ENCODE measurements at places on chromosomes 2 and 18.

GRCh38 chr18:63890950-63891304 is 3.4 kb downstream of the SERPINB2 start:
- no peak for DNase-seq

GRCh38 chr18:47120428-47120827 is 29.9 kb downstream of the HDHD2 start:
- no peak for DNase-seq

DNA sequence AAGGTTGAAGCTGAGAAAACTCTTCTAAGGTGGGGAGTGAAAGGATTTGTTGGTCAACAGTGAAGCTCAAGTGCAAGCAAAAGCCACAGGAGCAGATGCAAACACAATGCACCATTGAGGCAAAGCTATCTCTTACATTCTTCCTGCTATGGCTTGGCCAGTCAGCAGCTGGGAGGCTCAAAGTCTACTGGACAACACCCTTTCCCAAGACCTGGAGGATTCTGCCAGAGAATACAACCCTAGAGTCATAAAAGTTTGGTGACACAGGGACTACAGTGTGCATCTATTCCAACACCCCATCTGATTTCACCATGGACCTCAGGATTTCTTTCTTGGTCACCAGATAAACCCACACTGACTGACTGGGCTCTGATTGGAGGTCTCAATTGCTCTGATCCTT is 342.0 kb downstream of the HRH4 start:
- DNase-seq, result no peak

- no peak for DNase-seq
Measured at GRCh38 chr2:79200762-79201161, 41.2 kb upstream of the REG3A start.

DNA sequence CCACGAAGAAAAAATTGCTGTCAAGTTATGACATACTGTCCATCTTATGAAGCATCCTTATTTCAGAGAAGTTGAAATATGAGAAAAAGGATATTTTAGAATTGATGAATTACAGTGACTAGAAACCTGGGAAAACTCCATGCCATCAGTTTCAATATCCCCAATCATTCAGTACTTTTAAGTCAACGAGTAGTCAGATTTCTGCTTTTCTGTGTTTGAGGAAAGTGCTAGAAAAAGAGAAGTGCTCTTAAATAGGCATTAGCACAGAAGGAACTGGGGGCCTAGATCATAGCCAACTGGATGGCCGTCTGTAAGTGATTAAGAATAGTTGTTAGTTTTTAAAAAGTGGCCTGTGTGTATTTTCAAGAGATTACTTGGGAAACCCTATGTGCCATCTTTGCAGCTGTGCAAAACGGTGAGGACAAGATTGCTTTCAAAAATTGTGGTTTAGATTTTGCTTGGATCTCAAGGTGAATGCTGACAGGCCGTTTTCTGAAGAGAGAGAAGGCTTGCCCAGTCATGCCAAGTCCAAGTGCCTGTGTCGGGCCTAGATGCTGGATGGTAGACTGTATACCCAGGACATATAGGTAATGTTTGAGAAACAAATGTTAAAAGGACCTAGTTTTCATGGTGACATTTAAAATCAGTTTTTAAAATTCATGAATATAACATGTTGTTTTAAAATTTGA is 5.1 kb downstream of the NEDD4L start:
- DNase-seq, result no peak

DNA sequence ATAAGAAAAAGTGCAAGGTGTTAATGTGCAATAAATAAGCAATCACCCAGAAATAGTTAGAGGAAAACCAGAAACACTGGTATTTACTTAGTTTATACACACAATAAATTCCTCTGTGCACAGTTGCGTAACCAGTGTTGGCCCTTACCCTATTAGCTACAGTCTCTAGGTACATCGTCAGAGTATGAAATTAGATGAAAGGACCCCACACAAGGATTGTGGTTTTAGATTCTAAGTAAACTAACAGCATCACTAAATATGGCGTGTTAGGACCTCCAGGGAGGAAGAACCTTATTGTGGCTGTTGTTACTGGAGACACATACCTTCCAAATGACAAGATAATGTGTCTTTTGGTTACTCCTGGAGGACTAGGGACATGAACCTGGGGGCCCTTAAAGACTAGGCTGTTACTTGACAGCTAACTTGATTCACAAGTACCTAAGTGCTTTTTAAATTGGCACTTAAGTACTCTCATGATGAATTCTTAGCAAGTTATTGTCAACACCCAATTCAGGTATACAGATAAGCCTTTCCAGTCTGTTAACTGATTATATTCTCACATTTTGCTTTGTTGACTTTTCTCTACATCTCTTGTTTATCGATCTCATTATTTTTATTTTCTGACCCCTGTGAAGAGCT is 115.3 kb downstream of the FEZ2 start:
- DNase-seq, result no peak

DNA sequence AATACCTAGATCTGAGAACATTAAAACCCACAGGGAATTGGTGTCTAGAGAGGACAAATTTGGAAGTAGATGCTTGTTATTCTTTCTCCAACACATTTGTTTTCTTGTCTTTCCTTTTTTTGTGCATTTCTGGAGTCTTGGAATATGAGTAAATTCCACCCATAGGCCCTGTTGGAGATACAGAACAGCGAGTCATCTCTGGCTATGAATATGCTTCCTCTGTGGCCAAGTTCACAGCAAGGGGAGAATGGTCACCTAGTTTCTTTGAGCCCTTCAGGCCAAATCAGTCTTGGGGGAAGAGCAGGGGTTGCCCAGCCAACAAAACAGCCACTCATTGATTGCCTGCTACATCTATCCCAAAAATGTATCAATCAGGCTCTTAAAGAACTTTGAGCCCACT is 31.3 kb downstream of the SP140L start:
- DNase-seq, result no peak

Measured in stimulated activated CD8-positive, alpha-beta memory T cell treated with anti-CD3 and anti-CD28 coated beads, Interleukin-7, amount 100 ng/mL, for 24 hours (primary cell).